ENCODE measurements at places on chromosomes 12 and 14.

- no peak for DNase-seq
Observed at GRCh38 chr12:5433845-5434646, 2.1 kb downstream of the NTF3 start.

- DNase-seq: peak; percentile 92
Observed at GRCh38 chr12:124745891-124746570, 117.6 kb downstream of the SCARB1 start.

DNA sequence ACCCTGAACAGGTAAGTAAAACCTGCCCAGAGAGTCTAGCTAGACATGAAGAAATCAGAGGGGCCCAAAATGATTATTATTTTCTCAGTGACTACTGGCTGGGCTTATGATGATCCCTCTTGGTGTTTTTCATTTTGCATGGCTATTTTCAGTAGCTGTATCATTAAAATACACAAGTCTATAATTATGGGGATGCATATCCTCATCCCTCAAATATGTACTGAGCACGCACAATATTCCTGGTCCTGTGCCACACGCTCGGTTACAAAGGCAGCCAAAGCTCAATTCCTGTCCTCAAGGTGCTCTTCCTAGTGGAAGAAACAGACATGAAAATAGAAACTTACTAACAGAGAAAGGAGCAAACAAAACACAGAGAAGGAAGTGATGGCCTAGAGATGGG, 180.0 kb downstream of the DAD1 start:
- no peak for DNase-seq

GRCh38 chr12:117766008-117766407, 202.8 kb downstream of the KSR2 start:
- DNase-seq: no peak

GRCh38 chr14:75845136-75845804, 136.5 kb downstream of the TGFB3 start:
- DNase-seq: no peak

DNA sequence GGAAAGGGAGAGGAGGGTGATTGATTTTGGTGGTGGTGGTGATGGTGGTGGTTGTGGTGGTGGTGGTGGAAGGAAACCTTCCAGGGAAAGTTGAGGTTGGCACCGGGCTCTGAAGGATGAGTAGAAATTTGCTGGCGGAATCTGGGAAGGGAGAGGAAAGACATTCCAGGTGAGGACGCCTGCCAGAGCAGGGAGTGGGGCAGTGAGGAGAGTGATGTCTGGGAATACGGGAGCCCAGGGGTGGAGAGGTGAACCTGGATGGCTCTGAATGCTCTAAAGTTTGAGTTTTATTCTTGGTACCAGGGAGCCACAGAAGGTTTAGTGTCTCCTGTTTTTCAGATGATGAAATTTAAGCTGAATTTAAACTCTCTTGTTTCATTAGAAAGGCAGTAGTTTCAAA, 16.0 kb downstream of the CHST11 start:
- no peak for DNase-seq

DNA sequence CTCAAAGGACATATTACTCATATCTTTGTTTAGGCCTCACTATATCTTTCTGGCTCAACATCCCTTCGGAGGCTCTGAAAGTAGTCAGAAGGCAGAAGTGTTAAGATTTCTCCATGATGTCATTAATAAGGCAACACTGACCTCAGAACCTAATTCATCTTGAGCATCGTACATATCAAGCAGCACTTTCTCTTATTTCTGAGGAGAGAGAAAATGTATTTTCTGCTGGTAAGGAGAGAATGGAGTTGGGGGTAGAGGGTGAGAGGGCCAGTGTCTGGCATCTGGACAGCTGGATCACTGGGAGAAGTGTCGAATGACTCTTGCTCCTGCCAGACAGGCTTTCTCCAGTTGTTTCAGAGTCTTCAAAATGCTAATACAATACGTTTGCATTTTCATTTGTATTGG, 213.2 kb upstream of the PRICKLE1 start:
- DNase-seq: no peak

DNA sequence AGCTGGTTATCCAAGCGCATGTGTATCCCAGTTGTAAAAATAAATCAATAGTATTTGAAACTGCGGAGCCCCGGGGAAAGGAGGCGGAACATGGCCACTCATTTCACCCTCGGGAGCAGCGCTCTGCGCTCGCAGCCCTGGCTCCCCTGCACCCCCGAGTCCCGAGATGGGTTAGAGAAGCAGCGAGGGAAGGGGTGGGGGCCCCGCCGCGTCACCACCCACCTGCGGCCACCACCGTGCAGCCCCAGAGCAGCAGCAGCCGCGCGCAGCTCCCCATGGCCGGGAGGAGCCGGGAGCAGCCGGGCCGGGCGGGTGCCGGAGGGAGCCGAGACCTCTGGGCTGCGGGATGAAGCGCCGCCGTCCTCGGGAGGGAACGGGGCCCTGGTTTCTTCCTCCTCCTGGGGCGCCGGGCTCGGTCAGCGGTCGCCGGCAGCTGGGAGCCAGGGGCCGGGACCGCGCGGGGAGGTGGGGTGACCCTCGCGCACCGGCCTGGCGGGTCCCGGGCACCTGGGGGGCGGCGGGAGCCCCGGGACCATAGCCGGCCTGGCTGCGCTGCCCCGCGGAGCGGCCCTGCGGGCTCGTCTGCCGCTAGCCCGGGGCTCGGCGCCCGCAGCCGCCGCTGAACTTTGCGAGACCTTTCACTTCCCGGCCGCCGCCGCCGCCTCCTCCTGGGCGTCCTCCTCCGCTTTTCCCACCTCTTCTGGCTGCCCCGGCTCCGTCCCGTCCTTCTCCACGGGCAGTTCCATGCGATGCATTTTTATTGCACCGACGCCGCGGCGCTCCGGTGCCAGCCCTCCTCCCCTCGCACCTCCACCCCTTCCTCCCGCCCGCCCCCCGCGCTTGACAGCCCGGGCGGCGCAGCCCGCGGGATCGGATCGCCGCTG, at the start of gene NTN4:
NTN4 (minus strand) TSS at position 732 of the 884 bp plus-strand sequence; CDS start at position 277, 455 bp downstream.
- DNase-seq: no peak

- DNase-seq: no peak
Observed at GRCh38 chr14:24236689-24237462, 4.1 kb downstream of the GMPR2 start.

- no peak for DNase-seq
Observed at GRCh38 chr12:24057920-24058476, 108.5 kb upstream of the SOX5 start.

- DNase-seq: no peak
Observed at GRCh38 chr12:113131556-113131955, 4.0 kb downstream of the RASAL1 start.

DNA sequence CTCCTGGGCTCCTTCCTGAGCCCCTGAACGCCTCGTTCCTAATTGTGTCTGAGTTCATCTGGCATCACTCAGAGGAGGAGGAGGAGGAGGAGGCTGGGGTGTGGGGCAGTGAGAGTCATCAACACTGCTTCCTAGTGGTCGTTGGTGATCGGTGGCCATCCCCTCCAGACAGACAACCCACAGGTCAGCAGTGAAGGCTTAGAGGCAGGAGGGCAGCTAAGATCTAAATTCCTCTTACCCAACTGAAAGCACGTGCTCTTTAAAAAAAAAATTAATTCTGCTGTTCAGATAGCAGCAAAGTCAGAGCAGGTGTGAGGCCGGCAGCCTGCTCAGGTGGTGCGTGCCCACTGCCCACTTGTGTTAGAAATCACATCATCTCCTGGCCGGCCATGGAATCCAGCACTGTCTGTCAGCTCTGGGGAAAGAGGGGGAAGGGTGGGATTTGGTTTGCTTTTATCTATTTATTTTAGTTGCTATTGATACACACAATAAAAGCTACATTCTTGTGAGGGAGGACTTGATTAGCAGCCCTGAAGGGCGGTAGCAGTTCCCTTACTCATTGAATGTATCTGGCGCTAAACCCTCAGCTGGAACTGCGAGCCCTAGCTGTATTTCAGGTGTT, 46.6 kb downstream of the PPP2R5C start:
- DNase-seq: no peak

DNA sequence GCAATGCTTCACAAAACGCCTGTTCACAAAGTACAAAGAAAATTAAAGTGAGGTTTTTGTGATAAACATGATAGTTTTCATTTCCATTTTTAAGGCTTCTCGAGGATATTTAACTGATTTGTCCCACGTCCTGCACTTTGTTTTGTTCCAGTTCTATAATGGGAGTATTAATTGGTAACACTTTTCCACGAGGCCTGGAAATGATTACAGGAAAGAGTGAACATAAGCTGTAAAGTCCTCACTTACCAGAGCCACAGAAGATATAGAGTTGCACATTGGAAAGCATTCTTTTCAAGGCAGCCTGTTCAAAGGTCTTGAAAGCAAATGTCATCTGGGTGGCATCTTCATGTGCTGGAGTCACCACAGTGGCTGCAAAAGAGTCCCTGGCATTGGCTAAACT, 1236.6 kb downstream of the BCL11B start:
- no peak for DNase-seq

DNA sequence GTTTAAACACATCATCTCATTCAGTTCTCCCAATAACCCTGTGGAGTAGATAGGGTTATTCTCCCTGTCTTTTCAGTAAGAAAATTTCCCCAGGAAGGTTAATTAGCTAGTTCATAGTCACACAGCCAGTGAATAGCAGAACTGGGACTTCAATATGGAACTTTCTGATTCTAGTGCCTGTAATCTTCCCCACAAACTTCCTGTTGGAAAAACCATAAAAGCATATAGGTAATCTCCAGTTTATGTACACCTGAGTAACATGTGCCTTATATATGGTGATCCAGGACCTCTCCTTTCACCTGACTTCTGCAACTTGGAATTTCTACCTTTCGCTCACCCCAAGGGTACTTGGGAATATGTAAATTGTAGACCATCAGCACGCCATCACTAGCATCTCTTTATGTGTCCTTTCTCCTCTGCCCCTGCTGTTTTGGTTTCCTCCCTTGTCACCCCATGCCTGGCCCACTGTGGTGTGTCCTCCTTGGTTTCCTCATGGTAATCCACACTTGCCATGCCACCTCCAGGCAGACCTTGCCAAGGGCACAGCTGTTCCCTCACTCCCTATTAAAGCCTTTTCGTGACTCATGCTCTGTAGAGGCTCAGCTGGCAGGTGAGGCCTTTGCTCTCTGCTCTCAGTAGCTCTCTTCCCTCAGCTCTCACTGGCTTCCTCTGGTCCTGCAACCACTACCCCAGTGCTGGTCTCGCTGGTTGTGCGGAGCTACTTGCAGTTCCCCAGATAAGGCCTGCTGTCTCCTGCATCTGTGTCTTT, 16.7 kb downstream of the TBC1D30 start:
- DNase-seq: no peak

GRCh38 chr12:122137681-122138080, 36.3 kb downstream of the IL31 start:
- DNase-seq: peak; percentile 36

DNA sequence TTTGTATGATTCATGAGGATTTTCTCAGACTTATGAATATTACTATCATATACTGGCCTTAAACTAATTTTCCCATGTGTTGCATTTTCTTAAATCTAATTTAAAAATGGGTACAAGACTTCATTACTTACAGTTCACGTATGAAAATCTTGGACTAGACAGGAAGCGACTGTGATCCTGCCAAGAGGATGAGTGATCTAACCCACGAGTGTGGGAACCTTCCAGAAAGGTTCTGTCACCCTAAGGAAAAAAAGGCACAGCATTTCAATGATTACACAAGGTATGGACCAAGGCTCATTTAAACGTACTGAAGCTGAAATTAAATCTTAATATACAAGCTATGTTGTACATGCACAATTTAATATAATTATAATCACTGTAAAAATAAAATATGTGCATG, 293.5 kb upstream of the DIO2 start:
- DNase-seq: no peak

- no peak for DNase-seq
Observed at GRCh38 chr14:58560208-58560607, 77.6 kb upstream of the DACT1 start.

GRCh38 chr14:104731320-104732294, 7.6 kb downstream of the ADSS1 start:
- DNase-seq: no peak

DNA sequence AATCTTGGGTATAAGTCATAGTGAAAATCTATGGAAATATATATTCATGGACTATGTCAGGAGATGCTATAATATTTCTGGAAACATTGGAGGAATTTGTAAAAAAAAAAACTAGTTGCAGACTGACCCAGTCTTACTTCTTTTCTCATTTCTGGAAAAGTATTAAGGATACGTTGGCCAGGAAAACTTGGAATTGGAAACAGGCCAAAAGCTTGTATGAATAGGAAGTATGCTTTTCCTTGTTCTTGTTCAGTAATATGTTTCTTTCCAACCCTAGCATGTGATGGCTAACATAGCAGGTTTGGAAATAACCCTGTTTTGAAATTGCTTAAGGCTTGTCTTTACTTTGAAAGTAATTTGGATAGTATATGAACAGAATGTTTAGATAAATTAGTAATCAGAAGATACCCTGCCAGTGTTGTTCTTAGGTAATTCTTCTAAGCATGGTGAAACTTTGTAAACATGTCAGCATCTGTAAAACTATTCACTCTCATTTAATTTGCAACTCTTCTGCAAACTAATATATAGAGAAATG, 316.2 kb downstream of the NPAS3 start:
- no peak for DNase-seq

DNA sequence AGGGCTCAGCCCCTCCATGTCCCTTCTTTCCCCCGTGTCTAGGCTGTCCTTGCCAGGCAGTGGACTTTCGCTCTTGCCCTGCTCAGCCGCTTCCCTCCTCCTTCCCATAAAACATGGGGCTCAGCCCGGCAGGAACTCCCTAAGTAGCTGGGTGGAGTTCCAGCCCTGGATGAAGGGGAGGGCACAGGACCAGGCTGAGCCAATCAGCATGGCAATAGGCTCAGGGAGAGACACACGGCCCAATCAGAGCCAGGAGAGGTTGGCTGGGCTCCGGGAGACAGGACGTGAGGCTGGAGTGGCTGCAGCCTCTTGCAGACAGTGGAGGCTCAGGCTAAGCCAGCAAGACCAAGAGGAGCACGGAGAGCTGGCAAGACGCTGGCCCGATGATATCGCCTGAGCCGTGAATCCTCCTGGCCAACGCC, 54.3 kb downstream of the GALNT9 start:
- DNase-seq: peak; percentile 96

GRCh38 chr14:20198991-20199390, 8.3 kb downstream of the OR11G2 start:
- no peak for DNase-seq

- no peak for DNase-seq
Observed at GRCh38 chr12:127422935-127423566, 843.9 kb upstream of the TMEM132C start.

- no peak for DNase-seq
Observed at GRCh38 chr12:69338120-69338859, 9.9 kb upstream of the LYZ start.

- DNase-seq: no peak
Observed at GRCh38 chr12:39616251-39616650, 3.4 kb downstream of the ABCD2 start.

GRCh38 chr12:121483949-121484348, 84.0 kb downstream of the RNF34 start:
- no peak for DNase-seq

- peak; percentile 44 for DNase-seq
Observed at GRCh38 chr14:65949711-65950516, 536.3 kb upstream of the CCDC196 start.

GRCh38 chr12:45425426-45425825, 209.5 kb downstream of the ANO6 start:
- no peak for DNase-seq

DNA sequence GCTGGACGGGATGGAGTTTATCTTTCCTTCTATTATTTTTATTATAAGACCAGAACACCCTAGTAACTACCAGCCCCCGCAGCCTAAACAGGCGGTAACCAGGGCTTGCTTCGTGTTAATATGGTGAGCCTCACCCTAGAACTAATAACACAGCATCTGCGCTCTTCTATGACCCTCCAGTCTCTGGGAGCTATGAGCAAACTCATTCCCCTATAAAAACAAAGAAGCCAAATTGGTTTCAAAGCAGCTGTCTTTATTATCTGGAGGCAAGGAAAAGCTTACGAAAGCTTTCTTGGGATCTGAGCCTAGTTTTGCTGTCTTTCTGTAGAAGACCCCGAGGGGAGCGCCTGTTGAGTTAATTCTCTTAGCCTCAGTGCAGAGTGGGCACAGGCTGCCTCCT, 85.0 kb downstream of the TBX5 start:
- DNase-seq: no peak

Data from cerebellum (tissue), 4 donors.